ENCODE measurements at places on chromosomes 1 and 21.

DNA sequence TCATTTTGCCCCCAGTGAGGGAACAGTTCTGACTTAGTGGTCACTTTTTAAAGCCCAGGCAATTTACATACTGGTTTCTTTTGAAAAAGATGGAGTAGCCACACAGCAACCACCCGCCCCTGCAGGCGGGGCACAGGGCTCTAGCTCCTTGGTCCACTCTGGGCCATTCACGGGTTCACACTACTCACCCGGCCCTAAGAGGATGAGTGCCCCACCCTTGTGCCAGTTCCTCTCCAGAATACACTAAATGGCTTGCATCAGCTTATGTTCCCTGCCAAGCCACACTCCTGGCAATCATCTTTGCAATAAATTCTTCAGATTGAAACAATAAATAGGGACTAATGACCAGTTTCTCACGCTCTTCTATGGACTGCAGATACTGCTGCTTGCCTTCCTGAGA, 15.7 kb upstream of the ATP13A2 start:
- peak; percentile 61 for ATAC-seq

- no peak for ATAC-seq
Observed at GRCh38 chr1:237570530-237570929, 320.2 kb downstream of the ZP4 start.

DNA sequence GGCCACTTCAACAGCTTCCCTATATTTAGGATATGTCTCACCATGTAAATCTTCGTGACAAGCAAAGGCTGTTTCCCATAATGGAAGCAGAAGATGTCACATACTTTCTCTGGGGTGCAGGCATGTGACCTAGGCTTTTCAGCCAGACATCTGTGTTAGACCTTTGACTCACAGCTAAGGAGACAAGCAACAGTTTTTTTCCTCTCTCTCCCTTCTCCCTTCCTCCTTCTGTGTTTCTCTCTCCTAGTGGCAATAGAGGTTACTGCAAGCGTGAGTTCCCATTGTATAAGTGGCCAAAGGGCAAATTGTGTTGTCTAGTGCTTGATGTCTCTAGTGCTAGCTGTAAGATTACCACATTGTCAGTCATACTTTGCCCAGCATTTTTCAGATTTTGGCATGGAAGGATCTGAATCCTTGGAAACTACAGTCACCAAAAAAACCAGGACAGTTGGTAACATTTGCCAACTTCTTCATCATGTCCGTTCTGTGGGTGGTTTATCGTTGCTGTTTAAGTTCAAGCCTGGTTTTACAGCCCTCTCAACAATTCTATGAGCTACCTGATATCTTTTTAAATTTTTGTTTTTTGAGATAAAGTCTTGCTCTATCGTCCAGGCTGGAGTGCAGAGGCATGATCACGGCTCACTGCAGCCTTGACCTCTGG, 44.4 kb upstream of the RABGAP1L start:
- peak; percentile 69 for ATAC-seq

DNA sequence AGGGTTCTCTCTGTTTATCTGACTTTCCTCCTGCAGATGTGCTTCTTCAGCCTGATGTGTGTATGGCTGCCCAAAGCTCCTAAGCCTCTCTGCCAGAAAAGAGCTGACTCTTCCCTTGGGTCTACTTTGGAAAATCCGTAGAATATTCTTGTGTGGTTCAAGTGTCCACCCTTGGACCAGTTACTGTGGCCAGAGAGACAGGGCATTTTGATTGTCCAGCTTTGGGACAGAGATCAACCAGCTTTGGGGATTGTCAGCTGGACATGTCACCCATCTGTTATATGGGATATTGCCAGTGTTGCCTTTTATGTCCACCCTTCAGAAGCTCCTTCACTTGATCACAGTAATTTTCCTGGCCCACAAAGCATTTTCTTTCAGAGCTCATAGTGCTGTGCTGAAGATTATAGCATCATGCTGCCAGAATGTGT, 126.2 kb upstream of the L1TD1 start:
- ATAC-seq = no peak

DNA sequence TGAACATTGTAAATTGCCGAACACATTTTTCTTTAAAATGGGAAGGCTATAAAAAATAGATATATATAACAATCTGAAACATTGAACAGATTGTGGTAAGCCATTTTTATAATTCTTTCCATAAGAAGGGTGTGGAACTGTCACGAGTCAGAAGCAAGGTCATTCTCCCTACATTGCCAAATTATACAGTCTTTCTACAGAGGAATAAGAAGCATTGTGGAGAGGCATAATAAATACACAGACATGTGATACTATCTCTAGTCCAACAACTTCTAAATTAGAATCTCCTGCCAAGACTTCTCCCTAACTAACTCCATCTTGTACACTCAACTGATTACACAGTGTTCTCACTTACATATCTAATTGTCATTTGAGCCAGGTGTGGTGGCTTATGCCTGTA, 227.9 kb downstream of the CENPF start:
- ATAC-seq = no peak
